Prostate gland (tissue), 2 donors: ENCODE measurements at places on chromosomes 16 and 17.

- no peaks in the 10 kb centered on the region for H3K36me3 ChIP-seq
- H3K4me3 ChIP-seq: peak overlapping the region; percentile 32
- no peak for DNase-seq
These were observed 9.7 kb upstream of the HOXB2 start for GRCh38 chr17:48554412-48555257.

DNA sequence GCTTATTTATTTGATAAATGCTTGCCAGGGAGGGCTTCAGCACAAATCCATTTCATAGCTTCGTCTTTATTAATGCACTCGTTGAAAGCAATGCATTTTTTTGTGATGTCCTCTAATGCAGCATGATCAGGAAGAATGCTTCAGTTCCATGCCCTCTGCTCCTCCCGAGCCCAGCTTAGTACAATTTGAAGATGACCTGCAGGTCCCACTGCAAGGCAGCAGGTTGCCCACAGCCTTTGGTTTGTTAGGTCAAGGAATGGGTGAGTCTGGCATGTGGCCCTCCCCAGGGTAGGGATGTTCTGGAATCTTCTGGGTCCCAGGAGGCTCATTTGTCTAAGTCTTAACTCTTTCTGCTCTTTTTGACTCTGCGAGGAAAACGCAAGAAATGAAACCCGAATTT is 49.4 kb upstream of the MARCHF10 start:
- no peak for DNase-seq
- no peaks in the 10 kb centered on the region for H3K4me1 ChIP-seq
- no peak overlapping the region for H3K27ac ChIP-seq
- no peaks in the 10 kb centered on the region for H3K36me3 ChIP-seq
- no peak overlapping the region for H3K4me3 ChIP-seq

DNA sequence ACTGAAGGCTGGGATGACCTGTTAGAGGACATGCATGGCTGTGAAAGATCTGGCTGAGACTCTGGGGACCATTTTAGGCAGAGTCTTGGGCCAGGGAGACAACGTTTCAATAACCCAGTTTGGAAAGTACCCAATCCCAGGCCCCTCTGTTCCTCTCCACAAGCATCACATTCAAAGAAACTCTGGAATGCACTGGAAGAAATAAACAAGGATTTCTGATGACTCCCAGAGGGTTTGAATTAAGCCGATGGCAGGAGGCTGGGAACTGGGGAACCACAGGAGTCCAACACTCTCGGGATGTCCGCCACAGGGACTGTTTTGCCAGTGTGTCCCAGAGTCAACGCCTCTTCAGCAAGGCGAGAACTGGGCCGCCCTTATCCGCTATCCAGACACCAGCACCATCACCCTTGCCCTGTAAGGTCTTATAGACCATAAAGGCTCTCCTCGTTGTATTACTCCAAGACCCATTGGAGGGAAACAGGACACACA is 3.3 kb downstream of the PMP22 start:
- peaks cover 8% of the 10 kb centered on the region for H3K4me1 ChIP-seq
- no peak for DNase-seq

- H3K36me3 ChIP-seq: no peaks in the 10 kb centered on the region
- peaks cover 3% of the 10 kb centered on the region for H3K4me1 ChIP-seq
- peak overlapping the region; percentile 97 for H3K27ac ChIP-seq
- DNase-seq: no peak
These were observed 508 bp downstream of the FLCN start for GRCh38 chr17:17236295-17237025.

DNA sequence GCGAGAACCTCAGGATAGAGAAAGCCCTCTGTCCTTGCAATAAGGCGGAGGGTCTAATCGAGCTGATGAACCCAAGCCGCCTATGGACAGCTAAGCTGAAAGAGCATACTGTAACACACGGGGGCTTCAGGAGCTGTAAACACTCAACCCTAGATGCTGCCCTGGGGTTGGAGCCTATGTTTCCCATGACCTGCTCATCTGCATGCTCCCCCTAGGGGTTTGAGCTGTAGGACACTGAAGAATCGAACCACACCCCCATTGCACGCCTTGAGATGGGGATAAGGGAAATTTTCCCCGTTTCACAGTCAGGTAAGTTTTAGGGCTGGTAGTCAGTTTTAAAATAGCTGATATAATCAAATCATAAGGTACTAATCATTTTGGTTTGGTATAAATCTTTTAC is 675.6 kb upstream of the CDH8 start:
- H3K4me1 ChIP-seq: no peaks in the 10 kb centered on the region
- H3K4me3 ChIP-seq: no peak overlapping the region
- H3K36me3 ChIP-seq: no peaks in the 10 kb centered on the region
- H3K27me3 ChIP-seq: no peaks in the 10 kb centered on the region

- no peaks in the 10 kb centered on the region for H3K4me1 ChIP-seq
- no peak overlapping the region for H3K27ac ChIP-seq
- no peak for DNase-seq
- no peaks in the 10 kb centered on the region for H3K27me3 ChIP-seq
- no peaks in the 10 kb centered on the region for H3K36me3 ChIP-seq
- H3K4me3 ChIP-seq: no peak overlapping the region
These were observed 675 bp upstream of the PDZD9 start for GRCh38 chr16:22001591-22001990.

DNA sequence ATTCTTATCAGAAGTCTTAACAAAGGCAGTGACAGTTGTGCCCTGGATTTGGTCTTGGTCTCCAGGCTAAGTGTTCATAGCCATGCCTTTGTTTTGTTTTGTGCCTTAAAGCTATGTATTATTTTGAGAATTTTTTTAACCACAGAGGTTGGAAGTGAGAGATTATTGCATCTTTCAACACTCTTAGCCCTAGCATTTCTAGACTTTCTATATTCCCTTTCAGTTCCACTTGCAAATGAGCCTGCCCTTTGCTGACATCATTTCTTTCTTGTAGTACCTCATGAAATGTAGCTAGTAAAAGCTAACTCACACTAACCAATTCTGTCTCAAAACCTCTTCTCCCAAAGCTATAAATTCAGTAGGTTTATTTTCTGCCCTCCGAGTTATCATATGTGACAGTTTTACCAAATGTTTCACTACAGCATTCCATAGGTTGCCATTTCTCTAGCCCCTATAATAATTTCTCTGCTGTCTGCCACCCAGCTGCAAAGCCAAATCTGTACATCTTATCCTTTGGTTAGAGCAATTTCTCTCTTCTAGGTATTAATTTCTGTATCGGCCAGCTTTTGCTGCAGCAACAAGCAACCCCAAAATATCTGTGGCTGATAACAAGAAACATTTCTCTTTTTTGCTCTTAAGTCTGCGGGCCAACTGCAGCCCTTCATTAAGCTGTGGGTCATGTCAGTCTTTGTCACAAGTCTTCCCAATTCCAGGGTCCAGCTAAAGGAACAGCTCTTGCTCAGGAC is 14.2 kb upstream of the CCL1 start:
- no peak overlapping the region for H3K4me3 ChIP-seq
- H3K27me3 ChIP-seq: peaks cover 2% of the 10 kb centered on the region
- DNase-seq: no peak
- no peak overlapping the region for H3K27ac ChIP-seq

GRCh38 chr17:58232707-58233156 is 5.7 kb upstream of the LPO start:
- H3K36me3 ChIP-seq: no peaks in the 10 kb centered on the region
- no peaks in the 10 kb centered on the region for H3K4me1 ChIP-seq
- no peaks in the 10 kb centered on the region for H3K27me3 ChIP-seq
- no peak overlapping the region for H3K27ac ChIP-seq
- H3K4me3 ChIP-seq: no peak overlapping the region
- DNase-seq: no peak

- no peaks in the 10 kb centered on the region for H3K36me3 ChIP-seq
- DNase-seq: no peak
- no peaks in the 10 kb centered on the region for H3K27me3 ChIP-seq
- no peak overlapping the region for H3K27ac ChIP-seq
- H3K4me3 ChIP-seq: no peak overlapping the region
These were observed 2.0 kb upstream of the CAVIN1 start for GRCh38 chr17:42424991-42425610.

DNA sequence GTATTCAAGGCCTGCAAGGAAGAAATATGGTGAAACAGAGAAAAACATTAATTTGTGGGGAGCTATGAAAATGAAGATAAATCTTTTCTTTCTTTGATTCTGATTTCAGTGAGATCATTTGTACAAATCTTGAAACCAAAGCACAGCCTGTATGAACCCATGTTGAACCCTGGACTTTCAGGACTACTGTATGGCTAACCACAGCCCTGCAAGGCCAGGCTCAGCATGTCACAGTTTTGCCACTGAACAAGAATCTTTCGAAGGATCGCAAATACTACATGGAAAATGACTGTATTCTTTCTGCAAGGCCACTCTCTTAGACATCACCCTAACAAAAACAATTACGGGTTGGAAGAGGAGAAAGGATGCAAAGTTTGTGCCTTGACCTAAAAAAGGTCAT is 161.7 kb upstream of the MAF start:
- DNase-seq: no peak
- H3K27ac ChIP-seq: no peak overlapping the region
- no peak overlapping the region for H3K4me3 ChIP-seq
- no peaks in the 10 kb centered on the region for H3K27me3 ChIP-seq

DNA sequence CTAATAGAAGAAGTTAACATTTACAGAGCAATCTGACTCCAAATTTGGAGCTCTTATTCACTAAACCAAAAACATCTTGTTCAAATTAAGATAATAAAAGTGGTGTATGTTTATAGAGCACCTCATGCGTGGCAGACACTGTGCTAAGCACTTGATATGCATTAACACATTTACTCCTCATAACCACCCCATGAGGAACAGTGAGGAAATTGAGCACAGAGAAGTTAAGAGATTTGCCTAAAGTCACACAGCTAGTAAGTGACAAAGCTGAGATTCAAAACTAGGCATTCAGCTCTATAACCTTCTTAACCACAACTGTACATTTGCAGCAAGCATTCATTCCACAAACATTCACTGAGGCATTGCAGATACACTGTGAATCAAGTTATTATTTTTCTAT is 94.0 kb downstream of the VAT1L start:
- H3K27ac ChIP-seq: no peak overlapping the region
- no peaks in the 10 kb centered on the region for H3K27me3 ChIP-seq
- H3K4me1 ChIP-seq: no peaks in the 10 kb centered on the region
- no peaks in the 10 kb centered on the region for H3K36me3 ChIP-seq
- DNase-seq: no peak

DNA sequence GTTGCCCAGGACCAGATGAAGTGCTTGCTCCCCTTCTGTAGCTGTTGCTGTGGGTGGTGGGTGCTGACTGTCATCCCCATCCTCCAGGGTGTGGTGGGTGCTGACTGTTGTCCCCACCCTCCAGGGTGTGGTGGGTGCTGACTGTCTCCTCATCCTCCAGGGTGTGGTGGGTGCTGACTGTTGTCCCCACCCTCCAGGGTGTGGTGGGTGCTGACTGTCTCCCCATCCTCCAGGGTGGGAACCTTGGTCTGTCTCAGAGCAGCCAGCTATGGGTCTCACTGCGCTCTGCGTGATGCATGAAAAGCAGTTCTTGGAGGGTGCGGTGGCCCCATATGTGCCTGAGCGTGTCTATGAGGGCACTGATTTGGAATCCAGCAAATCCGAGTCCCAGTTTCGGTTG is 163.8 kb downstream of the RPTOR start:
- no peak overlapping the region for H3K27ac ChIP-seq
- H3K36me3 ChIP-seq: no peaks in the 10 kb centered on the region
- DNase-seq: no peak
- H3K4me3 ChIP-seq: no peak overlapping the region
- no peaks in the 10 kb centered on the region for H3K4me1 ChIP-seq
- H3K27me3 ChIP-seq: no peaks in the 10 kb centered on the region

GRCh38 chr17:28888832-28889231 is 8.7 kb downstream of the FLOT2 start:
- no peak overlapping the region for H3K4me3 ChIP-seq
- no peak for DNase-seq
- H3K27ac ChIP-seq: no peak overlapping the region
- H3K36me3 ChIP-seq: peaks cover 2% of the 10 kb centered on the region

- H3K4me1 ChIP-seq: no peaks in the 10 kb centered on the region
- peak; percentile 13 for DNase-seq
- no peak overlapping the region for H3K27ac ChIP-seq
- H3K27me3 ChIP-seq: no peaks in the 10 kb centered on the region
- H3K4me3 ChIP-seq: no peak overlapping the region
- no peaks in the 10 kb centered on the region for H3K36me3 ChIP-seq
These were observed 147.0 kb downstream of the HS3ST4 start for GRCh38 chr16:25838724-25839186.

GRCh38 chr16:30122604-30123160 is 338 bp downstream of the MAPK3 start:
- H3K4me3 ChIP-seq: peak overlapping the region; percentile 76
- peaks cover 8% of the 10 kb centered on the region for H3K4me1 ChIP-seq
- H3K36me3 ChIP-seq: peaks cover 7% of the 10 kb centered on the region
- H3K27ac ChIP-seq: peak overlapping the region; percentile 89
- H3K27me3 ChIP-seq: no peaks in the 10 kb centered on the region

GRCh38 chr16:19883296-19883965 is 1.2 kb downstream of the GPRC5B start:
- H3K27me3 ChIP-seq: no peaks in the 10 kb centered on the region
- H3K4me3 ChIP-seq: peak overlapping the region; percentile 77
- H3K4me1 ChIP-seq: no peaks in the 10 kb centered on the region
- H3K27ac ChIP-seq: peak overlapping the region; percentile 66

GRCh38 chr16:3691761-3692160 is 25.6 kb downstream of the TRAP1 start:
- no peak overlapping the region for H3K4me3 ChIP-seq
- DNase-seq: no peak
- H3K27ac ChIP-seq: no peak overlapping the region
- H3K27me3 ChIP-seq: no peaks in the 10 kb centered on the region

DNA sequence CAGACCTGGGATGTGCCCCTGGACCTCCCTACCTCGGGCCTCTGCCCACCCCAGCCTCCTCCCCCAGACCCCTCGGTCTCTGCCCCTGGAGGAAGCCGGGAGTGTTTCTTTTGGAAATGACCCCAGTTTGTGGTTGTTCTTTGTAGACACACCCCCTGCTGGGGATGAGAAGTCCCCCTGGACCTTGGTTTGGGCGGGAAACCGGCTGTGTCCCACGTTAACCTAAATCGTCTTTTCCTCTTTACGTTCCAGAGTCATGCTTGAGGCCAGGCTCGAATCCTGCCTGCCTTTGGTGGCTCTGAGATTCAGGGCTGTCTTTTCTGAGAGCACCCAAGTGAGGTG is 116.6 kb downstream of the METRNL start:
- H3K4me3 ChIP-seq: no peak overlapping the region
- H3K27me3 ChIP-seq: no peaks in the 10 kb centered on the region
- no peaks in the 10 kb centered on the region for H3K4me1 ChIP-seq
- no peaks in the 10 kb centered on the region for H3K36me3 ChIP-seq
- DNase-seq: no peak

GRCh38 chr16:77834635-77835540 is 46.5 kb downstream of the VAT1L start:
- H3K4me3 ChIP-seq: no peak overlapping the region
- DNase-seq: no peak
- H3K27me3 ChIP-seq: peaks cover 3% of the 10 kb centered on the region
- no peaks in the 10 kb centered on the region for H3K4me1 ChIP-seq
- no peak overlapping the region for H3K27ac ChIP-seq
